H4 (cell line): ENCODE measurements at places on chromosomes 4 and X. TPM values are rescaled to one million over a fixed set of nuclear protein-coding genes. Genes with fewer than 3 reads are reported as not detected.

Gene GDPD2
- total RNA-seq, result not detected in 2 replicates

DNA sequence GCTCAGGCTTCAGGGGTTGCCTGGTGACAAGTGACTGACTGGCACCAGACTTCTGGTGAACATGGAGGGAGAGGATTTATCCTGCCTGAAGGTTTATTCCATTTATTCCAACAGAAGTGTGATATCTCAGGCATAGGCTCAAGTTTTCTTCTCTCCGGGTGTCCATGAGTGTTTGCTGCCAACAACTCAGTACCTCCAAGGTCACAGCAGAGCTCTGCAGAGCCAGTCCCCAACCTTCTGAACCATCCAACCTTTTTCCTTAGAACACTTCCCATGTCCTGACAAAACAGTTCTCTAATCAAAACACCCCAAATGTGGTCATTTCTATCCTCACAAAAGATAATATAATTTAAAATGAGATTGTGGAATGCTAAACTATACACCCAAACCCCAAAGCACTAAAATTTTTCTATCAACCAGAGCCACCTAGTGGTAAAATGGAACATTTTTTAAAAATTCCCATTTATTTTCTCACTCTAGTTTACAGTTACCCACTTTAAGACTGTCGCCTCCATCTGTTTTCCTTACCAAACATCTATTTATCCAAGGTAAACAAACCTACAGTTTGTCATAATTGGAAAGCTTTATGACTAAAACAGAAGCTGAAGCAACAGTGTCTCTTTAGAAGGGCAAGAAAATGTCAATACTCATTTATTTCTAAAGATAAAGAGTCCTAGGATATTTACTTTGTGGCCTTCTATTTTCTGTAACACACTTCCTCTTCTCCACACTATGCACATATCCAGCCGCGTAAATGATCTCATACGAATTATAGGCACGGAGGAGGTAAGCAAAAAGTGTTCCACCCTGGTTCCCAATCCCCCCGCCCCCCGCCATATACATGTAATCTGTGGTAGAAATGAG is 39.5 kb downstream of the TMEM154 start:
- no peak for DNase-seq

DNA sequence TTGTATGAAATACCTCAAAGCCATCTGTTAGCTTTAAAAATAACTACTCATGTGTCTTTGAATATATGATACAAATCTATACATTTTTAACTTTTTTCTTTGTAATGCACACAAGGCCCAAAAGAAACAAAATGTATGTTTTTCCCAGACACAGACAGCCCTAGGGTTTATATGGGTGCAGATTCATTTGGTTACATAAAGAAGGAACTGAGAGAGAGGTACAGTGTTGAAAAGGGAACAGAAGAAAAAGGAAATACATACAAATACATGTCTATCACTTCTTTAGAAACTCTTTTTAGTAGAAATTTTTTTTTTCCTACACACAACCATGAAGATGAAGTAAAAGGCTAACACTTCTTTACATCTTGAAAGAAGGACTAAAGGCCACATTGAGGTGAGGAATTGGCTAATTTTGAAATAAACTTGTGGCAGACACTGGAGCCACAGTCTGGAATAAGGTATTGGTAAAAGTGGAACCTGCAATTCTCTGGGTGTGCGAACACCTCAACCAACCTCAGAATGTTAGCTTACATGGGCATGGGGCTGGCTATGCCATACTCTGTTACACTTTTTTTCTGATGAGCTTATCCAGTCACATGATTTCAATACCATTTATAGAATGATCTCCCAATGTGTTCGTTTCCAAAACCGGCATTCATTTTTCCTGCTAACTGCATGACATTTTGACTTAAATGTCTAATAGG is 67.9 kb downstream of the FAM47C start:
- DNase-seq, result no peak

Gene ATP1B4
- not detected in 2 replicates for total RNA-seq

- no peak for DNase-seq
Observed at GRCh38 chr4:100118181-100118580, 72.1 kb downstream of the DDIT4L start.

Gene SLC2A9
- total RNA-seq, result 0.35 TPM in 1 of 2 replicates, not detected in the other

GRCh38 chr4:150782311-150782710 is 200.4 kb downstream of the MAB21L2 start:
- peak; percentile 15 for DNase-seq

DNA sequence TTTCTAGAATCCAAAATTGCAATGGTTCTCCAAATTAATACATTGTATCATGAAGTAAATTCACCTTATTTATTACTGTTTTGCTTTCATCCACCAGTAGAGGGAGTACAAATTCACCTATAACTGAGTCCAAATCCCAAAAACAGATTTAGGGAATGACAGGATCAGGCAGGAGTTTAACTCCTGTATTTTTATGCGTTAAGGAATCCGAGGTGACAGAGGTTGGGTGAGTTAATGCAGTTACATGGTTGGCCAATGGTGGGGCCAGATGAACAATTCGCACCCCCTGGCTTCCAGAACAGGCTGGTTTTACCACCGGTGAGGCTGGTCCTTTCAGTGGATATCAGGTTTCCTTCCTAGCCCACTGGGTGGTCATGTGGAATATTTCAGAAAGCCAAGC is 82.4 kb downstream of the MTNR1A start:
- peak; percentile 36 for DNase-seq

DNA sequence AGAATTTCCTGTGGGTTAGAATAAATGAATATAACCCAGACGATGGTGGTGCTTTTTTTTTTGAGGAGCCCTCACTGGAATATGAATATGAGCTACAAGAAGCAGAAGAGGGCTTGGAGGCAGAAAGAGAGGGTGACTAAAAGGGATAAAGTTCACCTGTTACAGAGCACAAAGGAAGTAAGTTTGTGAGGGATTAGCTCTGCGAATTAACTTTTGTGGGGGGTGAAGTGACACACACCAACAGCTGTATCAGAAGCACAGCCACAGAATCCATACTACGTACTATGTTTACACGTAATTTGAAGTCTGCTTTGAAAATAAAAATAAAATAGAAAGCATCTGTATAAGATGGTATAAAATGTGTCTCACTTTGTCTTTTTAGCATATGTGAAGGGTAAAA is 963.6 kb upstream of the DIAPH2 start:
- no peak for DNase-seq

DNA sequence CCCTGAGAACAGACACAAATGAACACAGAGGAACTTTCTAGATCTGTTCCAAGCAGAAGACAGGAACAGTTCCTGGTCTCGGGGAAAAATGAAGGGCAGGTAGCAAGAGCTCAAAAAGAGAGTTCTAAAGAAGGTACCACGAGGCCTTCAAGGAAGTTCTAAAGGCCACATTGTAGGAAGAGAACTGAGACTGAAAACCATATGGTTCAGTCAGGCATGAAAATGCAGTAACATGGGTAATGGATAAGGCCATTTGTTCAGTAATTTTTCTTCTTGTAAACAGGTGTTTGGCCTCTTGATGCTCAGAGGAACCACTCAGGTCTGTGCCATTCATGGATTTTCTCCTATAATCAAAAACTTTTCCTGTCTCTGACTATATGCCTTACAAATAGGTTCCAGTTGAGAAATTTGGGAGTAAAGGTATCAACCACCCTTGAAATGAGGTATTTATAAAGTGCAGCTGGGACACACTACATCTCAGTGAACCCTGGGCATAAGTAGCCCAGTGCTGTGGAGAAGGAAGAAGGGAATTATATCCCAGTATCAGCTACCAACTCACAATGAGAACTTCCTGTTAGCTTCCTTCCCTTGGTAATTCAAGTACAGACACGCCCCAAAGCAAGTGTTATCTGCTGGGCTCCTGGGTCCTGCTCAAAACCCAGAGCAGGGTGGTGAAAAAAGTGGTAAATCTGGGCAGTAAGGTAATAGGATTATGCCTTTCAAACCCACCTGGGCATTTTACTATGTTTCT is 277.9 kb downstream of the KLHL13 start:
- DNase-seq, result no peak

Gene ANOS1
- total RNA-seq, result 4.1 and 6.6 TPM in 2 replicates

DNA sequence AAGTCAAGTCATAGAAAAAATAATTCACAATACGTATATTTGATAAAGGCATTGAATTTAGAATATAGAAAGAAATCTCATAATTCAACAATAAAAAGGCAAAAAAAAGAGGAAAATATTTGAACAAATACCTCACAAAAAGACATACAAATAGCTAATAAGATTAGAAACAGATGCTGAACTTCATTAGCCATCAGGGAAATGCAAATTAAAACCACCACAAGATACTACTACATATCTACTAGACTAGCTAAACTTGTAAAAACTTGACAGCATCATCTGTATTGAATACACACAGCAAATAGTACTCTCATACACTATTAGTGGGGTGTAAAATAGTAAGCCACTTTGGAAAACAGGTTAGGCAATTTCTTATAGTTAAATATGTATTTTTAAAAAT is 128.7 kb upstream of the TLL1 start:
- DNase-seq, result no peak

Gene L1CAM
- 7.9 and 9.7 TPM in 2 replicates for total RNA-seq

- DNase-seq, result no peak
Observed at GRCh38 chr4:22514481-22514880, 1.4 kb downstream of the ADGRA3 start.

DNA sequence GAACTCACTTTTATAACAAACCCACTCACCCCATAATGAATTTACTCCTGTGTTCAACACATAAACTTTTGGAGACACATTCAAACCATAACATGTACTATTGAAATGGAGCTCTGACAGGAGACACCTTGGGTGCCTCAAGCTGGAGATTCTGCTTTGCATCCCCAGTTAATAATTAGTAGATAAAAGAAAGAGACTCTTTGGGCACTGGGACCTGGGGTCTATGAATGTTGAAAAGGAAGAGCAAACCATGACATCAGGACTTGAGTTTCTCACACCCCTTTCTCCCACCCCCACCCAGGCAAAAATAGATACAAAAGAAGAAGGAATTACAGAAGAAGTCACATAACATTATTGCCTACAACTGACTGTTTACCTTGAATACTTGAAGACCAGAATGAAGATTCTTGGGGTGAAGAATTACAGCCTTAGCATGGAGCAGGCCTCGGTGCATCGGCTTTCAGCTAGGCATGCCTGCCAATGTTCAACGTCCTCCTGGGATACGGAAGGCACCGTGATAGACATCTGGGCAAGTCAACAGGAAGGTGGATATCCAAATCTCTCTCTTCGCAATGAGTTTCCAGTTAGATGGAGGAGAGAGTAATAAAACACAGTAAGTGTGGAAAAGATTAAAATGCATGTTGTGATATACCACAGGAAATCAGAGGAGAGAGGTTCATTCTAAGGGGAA is 316.0 kb downstream of the TRIML1 start:
- peak; percentile 19 for DNase-seq

DNA sequence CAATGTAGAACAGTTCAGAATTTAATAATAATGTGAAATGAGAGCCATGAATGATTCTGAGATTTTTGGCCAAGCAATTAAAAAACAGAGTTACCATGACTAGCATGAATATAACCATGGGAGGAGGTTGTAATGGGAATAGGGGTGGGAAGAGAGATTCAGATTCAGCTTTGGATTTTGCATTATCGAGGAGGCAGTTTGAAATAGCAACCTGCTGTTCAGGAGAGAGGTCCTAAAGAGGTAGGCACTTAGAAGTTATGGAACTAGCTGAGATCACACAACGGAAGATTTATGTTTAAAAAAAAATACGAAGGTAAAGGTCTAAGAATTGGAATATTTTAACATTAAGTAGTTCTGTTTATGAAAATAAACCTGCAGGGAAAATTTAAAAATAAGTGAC is 124.4 kb upstream of the TECRL start:
- no peak for DNase-seq

- no peak for DNase-seq
Observed at GRCh38 chrX:143570782-143571181, 53.5 kb upstream of the SPANXN3 start.

Gene RENBP
- 0.10 TPM in 1 of 2 replicates, not detected in the other for total RNA-seq

GRCh38 chrX:106401965-106402559 is 209.7 kb upstream of the RADX start:
- DNase-seq, result no peak

Gene CEP44
- total RNA-seq, result 13.8 and 16.5 TPM in 2 replicates

Gene TRIM61
- not detected in 2 replicates for total RNA-seq

DNA sequence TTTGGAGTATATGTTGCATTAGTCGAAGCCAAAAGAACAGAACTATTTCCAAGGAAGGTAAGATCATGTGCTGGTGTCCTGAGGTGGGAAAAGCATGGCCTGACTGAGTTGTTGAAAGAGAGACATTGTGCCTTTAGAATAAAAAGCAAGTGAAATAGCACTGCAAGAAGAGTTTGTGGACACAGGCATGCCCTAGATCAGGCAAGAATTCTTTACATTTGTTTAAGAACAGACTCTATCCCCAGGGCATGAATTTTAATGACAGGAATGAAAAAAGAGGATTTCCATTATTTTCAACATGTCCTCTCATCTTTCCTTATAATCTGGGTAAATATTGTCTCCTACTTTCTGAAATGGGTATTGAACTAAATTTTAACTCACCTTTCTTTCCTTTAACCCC is 516.2 kb upstream of the GALNT7 start:
- DNase-seq, result no peak

Gene CXorf49
- total RNA-seq, result not detected in 2 replicates

Gene XAGE2
- not detected in 2 replicates for total RNA-seq

- DNase-seq, result no peak
Observed at GRCh38 chr4:182235021-182235795, 8.0 kb upstream of the TENM3 start.

Gene TMPRSS11B
- total RNA-seq, result not detected in 2 replicates

GRCh38 chr4:472881-473569 is 25.9 kb downstream of the ZNF721 start:
- DNase-seq, result no peak

DNA sequence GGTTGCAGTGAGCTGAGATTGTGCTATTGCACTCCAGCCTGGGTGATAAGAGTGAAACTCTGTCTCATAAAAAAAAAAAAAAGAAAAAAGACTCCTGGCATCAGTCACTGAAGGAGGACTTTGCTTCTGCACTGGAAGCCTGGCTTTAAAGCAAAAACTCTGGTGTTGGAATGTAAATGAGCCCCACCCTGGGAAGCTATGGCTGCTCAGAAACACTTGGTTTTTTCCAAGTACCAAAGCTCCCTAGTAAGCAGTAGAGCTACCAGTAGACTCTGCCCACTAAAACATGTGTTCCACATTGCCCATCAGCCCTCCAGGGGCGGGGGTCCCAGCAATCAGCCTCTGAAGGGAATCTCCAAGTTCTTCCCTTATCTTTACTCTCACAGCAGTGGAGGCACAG is 154.4 kb downstream of the SHROOM3 start:
- peak; percentile 31 for DNase-seq

- no peak for DNase-seq
Observed at GRCh38 chr4:6282314-6282771, 12.7 kb downstream of the WFS1 start.

- DNase-seq, result no peak
Observed at GRCh38 chr4:108533245-108533844, 87.0 kb upstream of the RPL34 start.

- peak; percentile 62 for DNase-seq
Observed at GRCh38 chr4:76748649-76749048, 149.3 kb downstream of the SOWAHB start.
